ENCODE measurements at places on chromosomes 7 and 10.
A peak's percentile ranks its signal among the peaks of the same experiment; 100 is the strongest.

GRCh38 chr10:70459061-70459773 is 17.7 kb upstream of the NODAL start:
- DNase-seq = no peak

DNA sequence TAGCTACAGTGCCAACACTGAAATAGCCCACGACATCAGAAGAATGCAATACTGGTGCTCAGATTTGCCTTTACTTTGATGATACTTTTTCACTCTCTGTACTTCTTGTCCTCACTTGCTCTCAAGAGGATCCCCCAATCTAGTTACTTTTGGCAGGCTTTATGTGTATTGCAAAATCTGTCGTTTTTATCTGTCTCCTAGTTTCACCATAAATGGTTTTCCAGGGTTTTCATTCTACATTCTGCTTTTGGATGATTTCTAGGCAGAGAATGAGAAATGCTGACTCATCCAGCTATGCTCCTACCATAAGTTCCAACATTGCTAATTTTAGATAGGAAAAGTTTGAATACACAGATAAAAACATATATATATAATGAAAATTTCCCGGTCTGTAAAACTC is 659.5 kb upstream of the NRG3 start:
- no peak for DNase-seq

GRCh38 chr7:156173346-156173745 is 361.1 kb upstream of the SHH start:
- DNase-seq = no peak

- DNase-seq = no peak
These were observed 160.2 kb downstream of the SRPK2 start for GRCh38 chr7:105228555-105228954.

GRCh38 chr7:816300-816750 is 16.0 kb upstream of the SUN1 start:
- DNase-seq = peak; percentile 99

DNA sequence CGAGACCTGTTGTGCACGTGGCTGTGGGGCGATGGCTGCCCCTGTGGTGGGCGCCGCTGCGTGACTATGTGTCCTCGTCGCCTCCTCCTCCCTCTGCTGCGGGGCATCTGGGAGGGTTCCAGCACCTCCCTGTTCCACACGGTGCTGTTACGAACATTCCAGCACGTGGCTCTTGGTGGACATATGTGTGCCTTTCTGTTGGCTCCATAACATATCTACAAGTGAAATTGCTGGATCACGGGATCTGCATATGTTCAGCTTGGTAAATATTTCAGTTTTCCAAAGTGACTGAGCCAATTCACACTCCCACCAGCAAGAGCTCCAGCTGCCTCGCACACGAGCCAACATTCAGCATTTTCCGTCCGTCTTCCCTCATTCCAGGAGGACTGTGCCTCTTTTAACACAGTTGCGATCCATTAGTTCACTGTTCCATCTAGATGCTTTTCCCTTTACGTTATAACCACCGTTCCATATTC is 25.1 kb downstream of the SNX8 start:
- DNase-seq = no peak

DNA sequence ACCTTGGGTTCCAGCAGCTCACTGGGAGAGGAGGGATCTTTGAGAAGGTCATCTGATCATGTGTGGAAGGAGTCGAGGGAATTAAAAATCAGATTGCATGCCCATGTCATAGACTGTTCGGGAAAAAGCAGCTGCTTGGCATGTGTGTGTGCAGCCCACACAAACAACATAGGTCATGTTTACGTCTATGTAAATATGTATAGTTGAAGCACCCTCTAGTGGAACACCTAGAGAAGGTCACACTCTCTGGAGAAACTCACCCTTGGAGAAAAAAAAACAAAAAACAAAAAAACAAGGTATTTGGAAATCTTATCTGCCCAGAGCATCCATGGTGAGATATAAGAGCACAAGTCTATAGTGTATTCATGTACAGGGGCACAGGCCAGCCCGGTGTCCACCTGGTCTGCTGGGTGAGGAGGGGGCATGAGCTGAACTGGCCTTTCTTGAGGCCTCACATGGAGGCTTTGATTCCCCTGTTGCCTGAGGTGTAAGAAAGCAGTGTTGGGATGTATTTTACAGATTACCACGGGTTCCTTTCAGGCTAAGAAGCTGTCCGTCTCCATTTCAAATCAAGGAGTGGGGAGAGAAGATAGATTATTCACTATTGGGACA is 98.0 kb downstream of the NPY start:
- no peak for DNase-seq

GRCh38 chr10:113767222-113767621 is 15.7 kb downstream of the PLEKHS1 start:
- DNase-seq = no peak

- no peak for DNase-seq
These were observed 67.0 kb upstream of the INPP5A start for GRCh38 chr10:132470410-132471124.

DNA sequence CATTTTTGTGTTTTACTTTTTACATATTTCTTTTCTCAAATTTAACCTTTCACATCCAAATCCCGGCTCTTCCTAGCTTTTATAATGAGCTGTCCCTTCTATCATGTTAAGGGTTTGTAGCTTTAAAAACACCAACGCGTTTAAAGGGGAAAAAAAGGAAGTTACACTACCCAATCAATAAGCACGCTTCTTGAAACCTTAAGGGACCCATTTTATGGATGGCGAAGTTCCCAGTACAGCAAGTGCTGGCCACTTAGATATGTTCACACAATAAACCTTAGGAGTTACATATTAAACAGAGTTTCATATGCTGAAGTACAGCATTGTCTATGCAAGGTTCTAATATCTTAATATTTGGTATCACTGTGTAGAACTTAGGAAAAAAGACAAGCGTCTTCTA is 1.8 kb downstream of the GNG11 start:
- DNase-seq = no peak

DNA sequence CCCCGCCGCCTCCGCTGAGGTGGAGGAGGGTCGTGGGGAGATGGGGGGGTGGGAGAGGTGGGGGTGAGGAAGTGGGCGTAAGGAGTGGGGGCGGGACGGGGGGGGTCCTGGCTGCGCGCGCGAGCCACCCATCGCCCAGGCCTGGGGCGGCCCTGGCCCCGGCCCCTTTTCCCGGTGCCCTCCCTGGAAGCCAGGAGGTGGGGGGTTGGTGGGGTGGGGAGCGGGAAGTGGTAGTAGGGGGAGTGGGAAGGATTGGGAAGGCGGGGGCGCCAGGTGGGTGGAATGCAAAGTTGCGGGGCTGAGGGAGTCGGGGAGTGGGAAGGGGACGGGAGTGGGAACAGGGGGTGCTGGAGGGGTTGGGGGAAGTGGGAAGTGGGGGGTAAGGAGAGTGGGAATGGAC is 319 bp upstream of the MMD2 start:
- no peak for DNase-seq

GRCh38 chr10:125720002-125720382 is 483 bp downstream of the EDRF1 start:
- DNase-seq = no peak

GRCh38 chr10:4138146-4138721 is 353.2 kb upstream of the KLF6 start:
- no peak for DNase-seq

GRCh38 chr10:20707251-20707650 is 189.9 kb downstream of the NEBL start:
- no peak for DNase-seq

GRCh38 chr7:137694405-137694804 is 152.4 kb downstream of the DGKI start:
- DNase-seq = no peak

DNA sequence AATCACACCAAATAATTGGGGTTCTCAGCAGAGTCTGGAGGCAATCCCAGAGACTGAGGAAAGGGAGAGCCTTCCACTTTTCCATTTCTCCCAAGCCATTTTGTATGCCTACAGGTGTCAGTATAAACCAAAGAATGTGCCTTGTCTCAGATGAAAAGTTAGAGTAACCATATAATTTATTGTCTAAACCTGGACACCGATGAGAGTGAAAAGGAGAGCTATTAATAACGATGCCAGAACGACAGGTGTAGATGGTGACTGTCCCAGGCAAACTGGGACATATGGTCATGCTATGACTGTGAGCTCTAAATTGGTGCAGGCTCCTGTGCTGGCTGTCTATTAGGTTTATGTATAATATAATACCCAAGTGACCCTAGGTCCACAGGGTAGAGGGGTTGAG is 219.6 kb downstream of the ARHGAP12 start:
- DNase-seq = no peak

DNA sequence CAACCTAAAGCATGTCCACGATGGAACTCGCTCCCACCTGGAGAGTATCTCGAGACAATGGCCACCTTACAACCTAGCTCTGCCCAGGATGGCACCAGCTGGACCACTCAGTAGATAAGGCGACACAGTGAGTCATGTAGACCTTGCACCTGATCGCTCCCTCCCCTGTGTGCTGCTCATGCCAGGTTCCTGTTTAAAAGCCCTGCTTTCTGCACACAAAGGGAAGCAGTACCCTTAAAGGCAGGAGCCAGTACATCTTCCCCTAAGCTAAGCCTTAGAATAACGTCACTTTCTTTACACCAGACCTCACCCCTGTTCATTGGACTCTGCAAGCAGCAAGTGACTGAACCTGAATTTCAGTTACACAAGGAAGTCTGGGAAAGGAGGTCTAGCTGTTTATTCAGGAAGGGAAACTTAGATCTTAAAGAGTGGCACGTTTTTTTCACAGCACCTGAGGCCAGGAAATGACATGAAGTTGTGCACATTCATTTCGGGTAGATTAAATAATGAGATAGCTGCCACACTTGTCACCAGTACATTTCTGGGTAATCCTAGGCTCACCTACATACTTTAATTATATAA is 117.9 kb downstream of the MTPAP start:
- DNase-seq = no peak

DNA sequence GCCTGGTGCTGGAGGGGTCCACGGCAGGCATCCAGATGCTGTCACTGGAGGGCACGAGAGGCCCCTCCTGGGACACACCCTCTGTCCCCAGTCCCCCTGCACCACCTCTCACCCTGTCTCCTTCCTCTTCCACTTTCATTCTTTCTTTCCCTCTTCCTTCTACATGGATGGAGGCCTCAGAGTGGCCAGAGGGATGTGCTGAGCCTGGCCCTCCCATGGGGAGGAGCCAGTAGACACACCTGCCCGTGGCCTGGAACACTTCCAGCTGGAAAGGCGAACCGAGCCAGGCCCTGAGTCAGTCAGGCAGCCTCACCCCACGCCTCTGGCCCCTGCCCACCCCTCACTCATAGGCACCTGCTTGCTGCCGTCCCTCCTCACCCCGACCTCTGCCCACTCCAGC is 55.9 kb upstream of the MXI1 start:
- DNase-seq = peak; percentile 60

GRCh38 chr7:130822642-130823041 is 88.6 kb upstream of the KLF14 start:
- no peak for DNase-seq

DNA sequence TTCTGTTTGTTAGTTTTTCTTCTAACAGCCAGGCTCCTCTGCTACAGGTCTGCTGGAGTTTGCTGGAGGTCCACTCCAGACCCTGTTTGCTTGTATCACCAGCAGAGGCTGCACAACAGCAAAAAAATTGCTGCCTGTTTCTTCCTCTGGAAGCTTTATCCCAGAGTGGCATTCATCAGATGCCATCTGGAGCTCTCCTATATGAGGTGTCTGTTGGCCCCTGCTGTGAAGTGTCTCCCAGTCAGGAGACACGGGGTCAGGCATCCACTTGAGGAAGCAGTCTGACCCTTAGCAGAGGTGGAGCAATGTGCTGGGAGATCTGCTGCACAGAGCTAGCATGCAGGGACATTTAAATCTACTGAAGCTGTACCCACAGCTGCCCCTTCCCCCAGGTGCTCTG is 26.7 kb upstream of the CROT start:
- DNase-seq = peak; percentile 17

DNA sequence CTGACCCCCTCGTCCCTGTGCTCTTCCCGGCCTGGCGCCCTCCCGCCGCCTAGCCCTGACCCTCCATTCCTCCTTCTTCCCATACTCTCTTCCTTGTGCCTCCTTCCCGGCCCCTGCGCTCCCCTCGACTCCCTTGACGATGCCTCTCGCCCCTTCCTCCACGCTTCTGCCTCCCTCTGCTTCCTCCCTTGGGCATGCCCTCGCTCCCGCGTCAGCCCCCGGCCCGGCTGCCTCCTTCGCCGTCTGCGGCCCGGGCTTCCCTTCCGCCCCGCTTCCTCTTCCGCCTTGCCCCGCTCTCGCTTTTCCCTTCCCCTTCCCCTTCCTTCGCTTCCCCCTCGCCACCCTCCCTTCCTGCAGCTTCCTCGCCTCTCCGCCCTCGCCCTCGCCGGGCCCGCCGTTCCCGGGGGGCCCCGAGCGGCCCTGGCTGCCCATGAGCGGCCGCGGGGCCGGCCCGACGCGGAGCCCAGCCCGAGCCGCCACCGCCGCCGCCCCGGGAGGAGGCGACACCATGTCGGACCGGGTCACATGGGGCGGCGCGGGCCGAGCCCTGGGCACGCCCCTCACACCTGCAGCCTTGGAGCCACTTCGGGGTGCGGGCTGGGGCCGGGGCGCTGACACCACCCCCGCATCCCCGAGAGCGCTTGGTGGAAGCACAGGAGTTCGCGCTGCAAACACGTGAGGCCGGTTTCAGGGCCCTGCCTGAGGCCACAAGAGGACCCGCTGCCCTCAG is at the start of gene FBXW4:
FBXW4 (minus strand) TSS at position 497 of the 730 bp plus-strand sequence; CDS start at position 432, 65 bp downstream.
- DNase-seq = peak; percentile 10

DNA sequence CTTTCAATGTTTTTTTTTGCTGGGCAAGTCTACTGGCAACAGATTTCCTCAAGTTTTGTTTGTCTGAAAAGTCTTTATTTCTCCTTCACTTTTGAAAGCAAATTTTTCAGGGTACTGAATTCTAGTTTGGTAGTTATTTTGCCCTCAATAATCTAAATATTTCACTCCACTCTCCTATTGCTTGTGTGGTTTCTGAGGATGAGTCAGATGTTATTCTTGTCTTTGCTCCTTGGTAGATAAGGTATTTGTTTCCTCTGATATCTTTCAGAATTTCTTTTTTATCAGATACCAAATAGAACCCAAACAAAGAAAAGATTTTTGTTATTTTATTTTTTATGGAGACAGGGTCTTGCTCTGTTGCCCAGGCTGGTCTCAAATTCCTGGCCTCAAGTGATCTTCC is 99.2 kb upstream of the MALRD1 start:
- no peak for DNase-seq

GRCh38 chr10:10727812-10728211 is 289.9 kb upstream of the CELF2 start:
- no peak for DNase-seq

DNA sequence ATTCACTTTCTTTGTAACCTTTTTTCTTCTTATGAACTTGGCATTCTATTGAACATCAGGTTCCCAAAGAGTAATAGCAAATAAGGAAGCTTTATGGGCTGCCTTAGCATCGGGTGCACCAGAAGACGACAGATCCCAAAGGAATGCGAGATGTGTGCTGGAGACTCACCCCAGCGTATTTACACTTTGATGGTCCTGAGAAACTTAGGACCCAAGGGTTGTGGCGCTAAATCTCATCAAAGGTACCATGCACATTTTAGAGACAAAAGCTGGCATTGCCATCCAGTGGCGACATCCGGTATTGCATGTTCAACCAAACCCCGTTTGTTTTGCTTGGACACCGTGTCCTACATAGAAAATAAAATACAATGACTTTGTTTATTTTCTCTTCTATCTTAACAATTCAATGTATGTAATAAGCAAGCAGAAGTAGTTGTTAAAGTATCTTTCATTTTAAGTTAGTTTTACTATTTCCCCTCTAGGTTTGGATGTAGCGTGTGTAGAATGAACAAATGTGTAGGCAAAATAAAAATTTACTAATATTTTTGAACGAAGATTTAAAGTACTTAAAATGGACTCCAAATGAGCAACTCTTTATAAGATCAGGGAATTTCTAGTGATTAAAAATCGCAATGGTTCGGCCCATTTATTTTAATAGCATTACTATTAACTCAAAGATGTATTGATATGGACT is 1154.8 kb downstream of the GATA3 start:
- peak; percentile 46 for DNase-seq

GRCh38 chr7:106775552-106775936 is 89.5 kb upstream of the PIK3CG start:
- DNase-seq = no peak
